ENCODE measurements at places on chromosomes 11 and 22.
A peak's percentile ranks its signal among the peaks of the same experiment; 100 is the strongest.

DNA sequence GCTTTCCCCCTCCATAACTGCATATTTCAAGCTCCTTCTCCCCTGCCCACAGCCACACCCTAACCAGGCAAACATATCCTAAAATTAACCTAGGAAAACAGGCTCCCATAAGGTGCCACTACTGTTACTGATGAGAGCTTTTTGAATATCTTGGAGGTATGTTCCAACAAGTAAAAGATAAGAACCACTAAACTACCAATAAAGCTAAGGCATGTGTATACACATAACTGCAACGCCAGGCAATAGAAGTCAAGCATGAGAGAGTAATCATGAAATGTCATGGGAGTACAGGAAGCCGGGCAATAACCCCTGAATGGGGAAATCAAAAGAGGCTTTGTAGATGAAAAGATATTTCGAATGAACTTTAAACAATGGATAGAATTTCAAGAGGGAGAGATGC lies 9.3 kb downstream of the MMP13 start:
- no peak for DNase-seq

DNA sequence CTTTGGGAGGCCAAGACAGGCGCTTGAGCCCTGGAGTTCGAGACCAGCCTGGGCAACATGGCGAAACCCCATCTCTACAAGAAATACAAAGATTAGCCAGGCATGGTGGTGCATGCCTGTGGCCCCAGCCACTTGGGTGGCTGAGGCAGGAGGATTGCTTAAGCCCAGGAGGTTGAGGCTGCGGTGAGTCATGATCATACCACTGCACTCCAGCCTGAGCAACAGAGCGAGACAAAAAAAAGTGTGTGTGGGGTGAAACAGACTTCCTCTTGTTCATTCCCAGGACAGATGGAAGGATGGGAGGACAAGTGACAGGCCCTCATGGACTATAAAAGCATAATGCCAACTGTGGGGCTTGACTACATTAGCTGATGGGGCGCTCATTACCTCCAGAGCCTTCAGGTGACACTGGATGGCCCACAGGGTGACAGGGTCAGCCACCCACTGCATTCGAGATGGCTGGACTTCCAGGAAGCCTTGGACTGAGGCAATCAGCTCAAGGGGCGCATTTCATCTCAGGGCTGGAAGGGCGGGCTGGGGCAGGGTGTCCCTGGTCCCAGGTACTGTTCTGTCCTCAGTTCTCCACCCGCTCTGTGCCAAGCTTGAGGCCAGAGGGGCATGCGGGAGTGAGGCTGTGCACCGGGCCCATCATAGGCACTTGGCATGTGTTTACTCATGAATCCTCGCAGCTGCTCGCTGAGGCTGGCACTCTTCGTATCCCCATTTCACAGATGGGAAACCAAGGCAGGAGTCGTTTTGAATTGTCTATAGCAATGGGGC lies 12.5 kb downstream of the NPTXR start:
- no peak for DNase-seq

GRCh38 chr22:38943201-38943600 lies 14.2 kb upstream of the APOBEC3A start:
- no peak for DNase-seq

- DNase-seq = no peak
These were observed 20.6 kb downstream of the PHF21A start for GRCh38 chr11:46100670-46101069.

GRCh38 chr11:116404462-116404798 lies 368.4 kb downstream of the BUD13 start:
- DNase-seq = no peak

DNA sequence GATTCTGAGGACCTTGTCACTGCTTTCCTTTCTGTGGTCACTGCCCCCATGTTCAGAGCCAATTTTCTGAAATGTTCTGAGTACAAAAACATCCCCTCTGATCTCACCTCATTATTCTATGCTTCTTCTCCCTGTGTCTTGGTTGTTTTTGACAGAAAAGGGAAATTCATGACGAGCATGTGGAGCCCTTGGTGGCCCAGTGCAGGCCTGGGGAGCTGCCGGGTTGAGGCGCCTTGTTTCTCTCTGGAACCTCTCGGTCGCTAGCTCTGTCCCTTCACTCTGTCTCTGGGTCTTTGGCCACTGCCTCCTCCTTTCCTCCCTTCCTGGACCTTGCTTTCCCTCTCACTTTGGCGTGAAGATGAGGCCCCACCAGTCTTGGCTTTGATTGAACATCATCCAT lies 63.0 kb upstream of the THY1 start:
- no peak for DNase-seq

DNA sequence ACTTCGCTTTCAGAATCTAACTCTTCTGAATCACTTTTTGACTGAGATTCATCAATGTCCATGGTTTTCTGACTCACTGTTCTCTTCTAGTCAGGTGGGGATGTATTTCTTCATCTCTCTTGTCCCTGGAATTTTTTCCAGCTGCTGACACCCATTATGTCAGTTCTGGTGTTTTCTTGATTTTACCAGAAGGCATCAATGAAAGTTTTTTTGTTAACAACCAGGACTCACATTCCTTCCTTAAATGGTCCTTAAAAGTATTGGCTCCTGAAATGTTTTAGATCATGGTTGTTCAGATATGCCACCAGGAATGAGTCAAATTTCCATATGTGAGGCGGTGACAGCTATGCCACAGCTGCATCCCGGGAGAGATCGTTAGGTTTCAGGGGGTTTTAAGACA lies 12.9 kb downstream of the MICAL2 start:
- DNase-seq = no peak

DNA sequence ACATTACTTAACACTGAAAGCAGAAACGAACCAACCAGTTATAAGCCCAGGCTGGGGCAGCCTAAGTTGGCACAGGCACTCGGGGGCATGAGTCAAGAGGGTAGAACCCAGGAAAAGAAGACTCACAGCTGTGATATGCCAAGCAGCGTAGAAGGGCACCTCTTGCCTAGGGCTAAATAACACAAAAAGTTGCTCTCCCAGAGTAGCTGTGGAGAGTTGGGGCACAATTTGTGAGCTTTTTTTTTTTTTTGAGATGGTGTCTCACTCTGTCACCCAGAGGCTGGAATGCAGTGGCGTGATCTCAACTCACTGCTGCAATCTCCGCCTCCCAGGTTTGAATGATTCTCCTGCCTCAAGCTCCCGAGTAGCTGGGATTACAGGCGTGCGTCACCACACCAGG lies 8.8 kb downstream of the CLMP start:
- no peak for DNase-seq

DNA sequence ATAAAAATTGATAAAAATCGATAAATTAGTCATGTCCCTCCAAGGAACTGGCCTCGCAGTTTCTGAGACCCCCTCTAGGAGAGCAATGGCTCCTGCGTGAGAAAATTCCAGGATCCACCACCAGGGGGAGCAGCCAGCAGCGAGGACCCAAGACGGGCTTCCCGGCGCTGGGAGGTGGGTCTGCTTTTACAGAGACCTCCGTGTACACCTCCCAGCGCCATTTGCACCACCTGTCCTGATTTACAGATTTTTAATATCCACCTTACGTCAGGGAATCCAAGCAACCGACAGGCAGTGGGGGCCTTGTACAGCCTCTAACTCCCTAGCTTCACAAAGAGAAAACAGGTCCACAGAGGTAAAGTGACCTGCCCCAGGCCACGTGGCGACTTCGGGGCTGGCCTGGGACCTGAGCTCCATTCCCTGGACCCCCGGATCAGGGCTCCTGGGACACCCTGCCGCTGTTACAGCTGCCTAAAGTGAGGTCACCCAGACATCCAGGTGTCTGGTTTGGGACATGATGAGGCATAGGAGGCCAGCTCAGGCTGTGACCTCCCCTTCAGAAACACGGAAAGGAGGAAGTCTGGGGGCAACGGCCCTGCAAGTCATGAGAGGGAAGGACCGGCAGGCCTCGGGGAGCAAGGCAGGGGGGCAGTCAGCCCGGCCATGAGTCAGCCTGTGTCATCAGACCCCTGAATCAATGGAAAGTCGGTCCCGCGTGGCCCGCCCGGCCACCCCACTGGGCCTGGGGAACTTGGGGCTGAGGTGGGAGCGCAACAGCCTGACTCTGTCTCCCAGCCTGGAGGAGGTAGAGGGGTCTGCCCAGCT lies 3.5 kb downstream of the OSM start:
- peak; percentile 74 for DNase-seq

- DNase-seq = no peak
These were observed 1.3 kb downstream of the C11orf42 start for GRCh38 chr11:6206456-6207180.

DNA sequence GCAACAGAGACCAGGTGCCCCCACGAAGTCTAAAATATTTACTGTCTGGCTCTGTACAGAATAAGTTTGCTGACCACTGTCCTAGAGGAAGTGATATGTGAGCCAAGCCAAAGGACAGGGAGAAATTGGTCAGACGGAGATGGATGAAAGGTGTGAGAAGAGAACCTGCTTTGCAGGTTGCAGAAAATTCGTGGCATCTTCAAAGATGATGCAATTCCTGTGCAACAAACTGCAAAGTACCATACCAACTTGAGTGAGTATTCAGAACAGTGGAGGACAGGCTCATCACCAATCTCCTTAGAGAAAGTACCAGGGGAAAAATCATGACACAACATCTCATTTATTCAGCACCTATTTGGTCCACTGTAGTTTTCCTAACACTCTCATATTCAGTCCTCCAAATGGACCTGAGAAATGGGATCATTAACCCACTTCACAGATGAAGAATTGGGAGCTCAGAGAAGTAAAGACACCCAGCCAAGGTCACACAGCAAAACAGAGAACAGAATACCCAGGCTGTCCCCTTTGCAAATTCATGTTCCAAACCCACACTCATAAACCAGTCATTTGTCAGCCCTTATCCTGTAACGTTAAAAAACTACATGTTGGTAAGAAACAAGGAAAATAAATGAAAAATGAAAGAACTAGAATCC lies 536.8 kb downstream of the MIAT start:
- DNase-seq = no peak

DNA sequence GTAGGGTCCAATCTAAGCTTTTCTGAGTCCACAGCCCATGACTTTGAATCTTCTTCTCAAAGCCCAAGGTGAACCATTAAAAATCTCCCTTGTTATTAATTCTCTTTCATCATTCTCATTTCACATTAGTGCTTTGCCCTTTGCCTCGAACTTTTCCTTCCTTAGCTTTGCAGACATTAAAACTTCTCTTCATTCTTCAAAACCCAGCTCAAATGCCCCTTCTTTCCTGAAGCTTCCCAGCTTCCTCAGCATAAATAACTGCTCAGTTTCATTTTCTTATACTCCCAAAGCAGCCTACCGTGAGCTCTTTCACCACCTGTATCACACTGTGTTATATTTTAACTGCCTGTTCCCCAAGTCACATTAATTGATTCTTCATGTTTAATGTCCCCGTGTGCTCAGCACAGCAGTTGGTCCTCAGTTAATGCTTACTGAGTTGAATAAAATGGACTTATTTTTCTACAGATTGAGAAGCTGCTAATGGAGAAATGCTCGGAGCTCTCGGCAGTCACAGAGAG lies 62.0 kb downstream of the INSC start:
- no peak for DNase-seq

Data from activated CD4-positive, alpha-beta T cell treated with anti-CD3 and anti-CD28 coated beads, Interleukin-2, amount 50 U/mL, for 24 hours (primary cell).